ENCODE measurements at places on chromosomes 3 and 15.

GRCh38 chr3:50162034-50162883, 7.1 kb downstream of the SEMA3F start:
- no peak for DNase-seq

DNA sequence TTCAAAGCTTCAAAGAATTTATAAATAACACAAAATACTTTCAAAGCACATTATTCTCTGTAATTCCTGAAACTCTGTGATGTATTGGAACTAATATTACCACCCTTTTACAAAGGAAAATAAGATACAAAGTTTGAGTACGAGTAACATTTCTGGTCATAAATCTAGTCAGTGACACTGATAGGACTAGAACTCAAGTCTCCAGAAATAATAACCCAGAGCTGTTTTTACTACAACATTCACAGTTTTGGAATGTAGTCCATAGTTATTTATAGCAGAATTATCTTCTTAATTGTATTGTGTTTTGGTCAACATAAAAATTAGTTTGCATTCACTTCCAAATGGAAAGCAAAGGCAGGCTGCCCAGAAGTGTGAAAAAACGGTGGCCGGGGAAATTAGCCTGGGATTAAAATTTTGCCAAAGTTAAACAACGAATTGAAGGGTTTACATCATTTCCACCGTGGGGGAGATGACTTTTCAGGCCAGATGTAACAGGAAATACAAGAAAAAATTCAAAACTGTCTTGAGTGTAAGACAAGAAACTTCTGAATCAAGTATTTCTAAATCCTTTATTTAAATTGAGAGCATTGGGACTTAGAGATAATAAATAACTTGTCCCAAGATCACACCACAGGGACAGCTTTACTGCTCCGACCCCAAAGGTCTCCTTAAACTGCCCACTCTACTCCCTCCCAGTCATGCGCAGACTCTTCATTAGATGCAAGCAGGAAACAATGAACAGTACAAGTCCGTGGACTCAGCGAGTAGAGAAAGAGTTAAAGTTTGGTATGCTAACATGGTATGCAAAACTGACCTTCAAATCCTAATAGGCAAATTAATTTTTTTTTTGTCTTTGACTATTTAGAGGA, 74.3 kb upstream of the VGLL4 start:
- DNase-seq = no peak

DNA sequence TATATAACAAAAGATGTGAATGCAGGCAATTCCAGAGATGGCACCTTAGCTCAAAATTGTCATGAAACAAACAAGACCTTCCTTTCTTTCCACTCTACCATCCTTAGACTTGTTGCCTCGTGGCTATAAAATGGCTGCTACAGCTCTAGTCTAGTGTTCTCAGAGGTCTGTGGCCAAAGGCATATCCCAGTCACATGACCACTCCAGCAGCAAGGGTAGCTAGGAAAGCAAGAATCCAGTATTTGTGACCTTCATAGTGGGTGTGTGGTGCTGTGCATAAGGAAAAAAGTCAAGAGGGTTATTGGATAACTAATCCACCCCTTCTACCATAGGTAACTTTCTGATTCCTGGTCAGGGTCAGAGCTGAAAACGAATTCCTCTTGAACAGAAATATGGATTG, 27.1 kb upstream of the LIPC start:
- no peak for DNase-seq

- DNase-seq = no peak
Measured at GRCh38 chr3:32959371-32959770, 7.9 kb downstream of the CCR4 start.

- DNase-seq = no peak
Measured at GRCh38 chr3:73299184-73299691, 237.8 kb downstream of the EBLN2 start.

GRCh38 chr3:127728417-127729015, 55.8 kb downstream of the ABTB1 start:
- no peak for DNase-seq

- no peak for DNase-seq
Measured at GRCh38 chr15:101051291-101052030, 132.3 kb downstream of the LRRK1 start.

DNA sequence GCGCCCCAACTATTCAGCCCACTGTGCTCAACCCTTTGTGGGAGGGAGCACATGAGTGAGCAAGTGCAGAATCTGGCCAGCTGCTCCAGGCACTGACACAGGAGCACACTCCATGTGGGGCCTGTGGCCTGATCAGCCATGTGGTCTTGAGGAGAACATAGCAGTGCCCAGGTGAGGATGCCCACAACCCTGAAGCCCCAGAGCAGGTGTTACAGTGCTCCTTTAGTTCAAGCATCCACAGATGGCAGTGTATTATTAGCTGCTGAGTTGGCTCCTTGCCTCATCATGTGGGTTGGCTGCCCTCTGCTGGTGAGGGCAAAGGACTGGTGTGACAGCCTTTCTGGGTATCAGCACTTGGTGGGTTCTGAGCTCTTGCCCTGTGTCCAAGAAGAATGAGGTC, 1588.2 kb downstream of the SI start:
- no peak for DNase-seq

DNA sequence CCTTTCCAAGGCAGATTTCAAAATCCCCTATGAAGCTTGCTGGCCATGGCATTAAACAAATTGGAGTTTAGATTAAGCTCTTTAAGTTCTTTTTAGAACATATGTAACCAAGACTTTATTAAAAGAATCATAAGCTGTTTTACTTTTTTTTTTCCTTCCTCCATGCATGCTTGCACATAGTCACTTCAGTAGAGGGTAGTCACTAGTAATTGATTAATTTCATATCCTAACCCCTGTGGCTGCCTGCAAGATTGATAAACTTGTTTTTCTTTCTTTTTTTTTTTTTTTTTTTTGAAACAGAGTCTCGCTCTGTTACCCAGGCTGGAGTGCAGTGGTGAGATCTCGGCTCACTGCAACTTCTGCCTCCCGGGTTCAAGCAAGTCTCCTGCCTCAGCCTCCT, 33.3 kb upstream of the ZKSCAN7 start:
- DNase-seq = no peak

DNA sequence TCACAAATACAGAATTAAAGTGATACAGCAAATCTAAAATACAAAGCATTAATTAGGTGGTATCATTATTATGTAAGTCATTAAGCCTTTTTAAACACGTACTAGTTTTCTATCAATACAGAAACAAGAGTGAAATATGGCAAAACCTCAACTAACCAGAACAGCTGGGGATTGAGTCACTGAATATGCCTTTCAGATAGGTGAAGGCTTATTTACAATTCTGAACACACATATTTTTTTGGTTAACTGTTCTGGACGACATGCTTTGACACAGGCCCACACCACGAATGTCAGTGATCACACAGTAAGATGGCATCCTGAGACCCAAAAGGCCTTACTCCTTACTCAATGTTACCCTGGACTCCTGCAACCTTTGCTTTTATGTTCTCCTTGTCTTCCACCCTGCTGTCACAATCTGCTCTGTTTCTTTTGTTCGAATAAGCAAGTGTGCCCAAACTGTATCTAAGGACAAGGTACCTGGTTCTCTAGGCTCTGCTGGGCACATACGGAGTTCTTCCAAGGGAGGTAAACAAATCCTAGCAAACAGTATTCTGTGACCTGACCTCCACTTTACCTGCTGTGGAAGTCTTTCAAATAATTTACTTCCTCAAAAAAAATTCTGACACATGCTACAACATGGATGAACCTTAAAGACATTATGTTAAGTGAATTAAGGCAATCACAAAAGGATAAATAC, 7.0 kb downstream of the SFMBT1 start:
- DNase-seq = no peak

DNA sequence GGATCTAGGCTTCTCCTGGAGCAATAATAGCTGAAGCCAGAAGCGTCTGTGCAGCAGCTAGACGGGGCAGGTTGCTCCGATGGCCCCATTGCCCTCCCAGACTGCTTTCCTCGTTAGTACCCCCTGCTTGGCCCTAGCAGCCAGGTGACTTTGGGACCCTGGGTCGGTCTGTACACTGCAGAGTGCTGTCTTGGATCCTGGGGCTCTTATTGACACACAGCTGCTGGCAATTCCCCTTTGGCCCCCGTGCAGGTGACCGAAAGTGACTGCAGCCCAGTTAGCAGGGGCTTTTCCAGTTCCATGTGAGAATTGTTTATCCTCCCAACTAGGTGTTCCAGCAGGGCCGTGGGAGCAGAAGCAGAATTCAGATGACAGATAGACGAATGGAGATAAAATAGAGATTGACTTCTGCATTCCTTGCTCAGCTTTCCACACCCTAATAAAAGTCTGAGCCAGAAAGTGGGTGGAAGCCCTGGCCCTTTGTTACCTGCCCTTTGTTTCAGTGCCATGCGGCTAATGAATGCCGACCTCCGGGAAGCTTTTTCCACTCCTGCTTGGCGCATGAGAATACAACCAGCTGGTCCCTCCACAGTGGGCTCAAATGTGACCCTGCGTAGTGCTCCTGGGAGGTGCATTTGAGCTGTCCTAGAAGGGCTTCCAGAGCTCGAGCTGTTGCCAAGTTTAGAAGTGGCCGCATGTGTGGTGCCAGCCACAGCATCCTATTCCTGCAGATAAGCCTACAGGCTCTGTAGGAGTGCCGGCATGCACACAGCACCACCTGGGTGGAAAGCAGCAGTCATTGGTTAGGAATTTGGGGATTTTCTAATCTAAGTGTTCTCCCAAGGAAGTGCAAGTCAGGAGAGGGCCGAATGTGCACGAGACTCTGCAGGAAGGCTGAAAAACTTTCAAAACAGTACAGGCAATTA, 94.4 kb downstream of the SLCO3A1 start:
- no peak for DNase-seq

DNA sequence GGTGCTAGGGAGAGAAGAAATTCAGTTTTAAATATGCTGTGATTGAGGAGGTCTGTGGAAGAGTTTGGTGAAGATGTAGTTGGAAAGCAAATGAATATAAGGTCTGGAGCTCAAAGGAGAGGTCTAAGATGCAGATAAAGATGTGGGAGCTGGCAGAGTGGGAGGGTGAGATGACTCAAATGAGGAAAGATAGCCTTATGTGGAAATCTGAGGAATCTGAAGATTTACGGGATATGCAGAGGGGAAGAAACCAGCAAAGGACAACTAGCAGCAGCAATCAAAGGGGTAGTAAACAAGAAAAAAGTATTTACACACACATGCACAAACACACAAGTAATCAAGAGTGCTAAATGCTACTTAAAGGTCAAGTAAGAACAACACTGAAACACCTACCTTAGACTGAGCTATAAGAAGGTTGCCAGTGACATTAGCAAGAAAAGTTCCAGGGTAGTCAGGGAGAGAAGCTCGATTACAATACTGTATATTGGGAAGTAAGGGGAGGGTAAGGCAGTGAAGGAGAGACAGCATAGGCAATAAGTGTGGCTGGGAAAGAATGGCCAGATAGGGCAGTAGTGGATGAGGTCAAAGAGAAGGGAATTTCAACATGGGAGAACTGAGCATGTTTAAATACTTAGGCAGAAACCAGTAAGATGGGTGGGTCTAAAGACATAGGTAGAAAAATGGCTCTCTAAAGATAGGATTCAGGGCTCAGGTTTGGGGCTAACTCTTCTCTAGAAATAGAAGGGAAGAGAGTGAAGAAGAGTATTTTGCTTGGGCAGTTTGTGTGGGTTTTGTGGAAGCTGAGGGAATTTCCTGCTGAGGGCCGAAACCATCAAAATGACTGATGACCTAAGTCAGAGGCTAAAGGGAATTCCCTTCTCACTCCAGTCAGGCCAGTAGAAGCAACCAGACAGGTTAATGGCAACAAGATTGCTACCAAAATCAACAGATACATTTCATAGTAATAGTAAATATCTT, 8.9 kb downstream of the CMTM6 start:
- DNase-seq = no peak

GRCh38 chr3:50192124-50192523, 714 bp downstream of the GNAT1 start:
- no peak for DNase-seq

DNA sequence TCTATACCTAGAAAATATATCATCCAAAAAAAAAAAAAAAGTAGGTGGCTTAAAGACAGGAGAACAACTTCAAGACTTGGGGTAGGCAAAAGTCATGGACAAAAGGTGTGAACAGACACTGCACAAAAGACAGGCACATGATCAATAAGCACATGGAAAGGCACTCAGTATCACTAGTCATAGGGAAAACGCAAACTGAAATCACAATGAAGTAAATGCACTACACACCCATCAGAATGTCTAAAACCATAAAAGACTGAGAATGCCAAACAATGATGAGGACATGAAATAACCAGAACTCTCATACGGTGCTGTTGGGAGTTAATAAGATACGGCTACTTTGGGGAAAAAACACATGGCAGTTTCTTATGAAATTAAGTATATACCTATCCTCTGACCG, 40.0 kb downstream of the CHSY1 start:
- no peak for DNase-seq

DNA sequence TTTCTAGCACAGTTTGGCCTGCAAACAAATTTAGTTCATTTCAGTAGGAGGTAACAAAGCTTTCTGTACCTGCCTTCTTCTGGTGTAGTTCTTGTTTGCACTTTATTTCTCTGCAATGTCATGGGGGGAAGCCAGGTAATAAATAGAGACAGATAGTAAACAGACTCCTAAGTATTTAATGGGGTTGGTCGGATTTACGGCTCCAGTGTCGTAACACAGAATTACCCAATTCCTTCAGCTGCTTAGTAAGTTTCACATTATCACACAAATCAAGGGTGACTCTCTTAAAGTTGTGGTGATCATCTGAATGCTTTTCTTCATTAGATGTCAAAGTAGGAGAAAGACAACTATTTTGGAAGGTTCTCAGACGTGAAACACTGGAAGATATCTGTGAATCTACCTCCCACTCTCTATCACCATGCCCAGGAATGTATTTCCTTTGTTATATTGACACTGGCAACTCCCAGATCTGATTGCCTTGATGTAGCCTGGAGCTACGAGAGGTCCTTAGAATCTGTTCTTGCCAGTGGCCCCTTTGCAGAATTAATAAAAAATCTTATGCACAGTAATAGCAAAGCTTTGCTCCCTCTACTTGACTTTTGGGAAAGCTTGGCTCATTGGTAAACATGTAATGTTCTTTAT, 25.0 kb upstream of the TMC3 start:
- no peak for DNase-seq

- DNase-seq = no peak
Measured at GRCh38 chr3:66504850-66505641, 4.2 kb upstream of the LRIG1 start.

- DNase-seq = no peak
Measured at GRCh38 chr3:138367911-138368310, 19.5 kb downstream of the MRAS start.

DNA sequence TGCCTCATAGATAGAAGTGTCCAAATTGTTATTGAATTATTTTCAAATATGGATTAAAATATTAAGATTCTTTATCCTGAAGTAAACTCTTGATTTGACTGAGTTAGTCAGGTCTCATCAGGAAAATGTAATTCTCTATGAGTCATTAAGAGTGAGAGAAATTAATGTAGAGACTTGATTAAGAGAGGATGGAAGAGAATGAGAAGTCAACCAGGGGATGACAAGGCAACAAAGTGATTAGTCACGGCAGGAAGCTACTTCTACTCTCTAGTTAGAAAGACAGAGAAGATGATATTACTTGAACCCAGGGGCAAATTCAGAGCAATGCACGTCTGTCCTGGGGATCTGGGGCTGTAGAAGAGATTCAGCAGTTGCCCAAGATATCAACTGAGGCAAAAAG, 202.5 kb downstream of the LSAMP start:
- no peak for DNase-seq

Measured in effector memory CD8-positive, alpha-beta T cell (primary cell).